H7 (cell line): ENCODE measurements at places on chromosomes 2 and 18. TPM values are rescaled to one million over a fixed set of nuclear protein-coding genes. Genes with fewer than 3 reads are reported as not detected.

DNA sequence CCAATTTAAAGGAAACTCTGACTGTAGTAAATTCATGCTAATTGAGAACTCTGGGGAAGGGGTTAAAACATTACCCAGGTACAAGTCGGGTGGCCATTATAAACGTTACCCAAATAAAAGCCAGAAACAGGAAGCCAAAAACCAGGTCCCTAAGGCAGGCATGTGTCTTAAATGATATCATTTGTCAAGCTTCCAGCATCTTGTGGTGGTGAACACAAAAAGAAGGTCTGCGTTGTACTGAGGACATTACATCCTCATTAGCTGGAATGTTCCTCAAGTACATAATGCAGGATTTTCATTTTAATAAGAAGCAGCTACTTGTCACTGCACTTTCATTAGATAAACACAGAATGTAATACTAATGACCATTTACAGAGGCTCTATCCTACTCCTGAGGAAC, 10.9 kb downstream of the PTGR3 start:
- DNase-seq: no peak

- DNase-seq: no peak
Observed at GRCh38 chr2:239580199-239580527, 179.3 kb upstream of the HDAC4 start.

GRCh38 chr2:62506421-62506750, 391 bp upstream of the TMEM17 start:
- no peak for DNase-seq

The HDLBP gene
- 362 and 415 TPM in 2 replicates for total RNA-seq

The UGT1A8 gene
- total RNA-seq: 0.22 TPM in 1 of 2 replicates, not detected in the other
